ENCODE measurements at places on chromosomes 2 and 18.

DNA sequence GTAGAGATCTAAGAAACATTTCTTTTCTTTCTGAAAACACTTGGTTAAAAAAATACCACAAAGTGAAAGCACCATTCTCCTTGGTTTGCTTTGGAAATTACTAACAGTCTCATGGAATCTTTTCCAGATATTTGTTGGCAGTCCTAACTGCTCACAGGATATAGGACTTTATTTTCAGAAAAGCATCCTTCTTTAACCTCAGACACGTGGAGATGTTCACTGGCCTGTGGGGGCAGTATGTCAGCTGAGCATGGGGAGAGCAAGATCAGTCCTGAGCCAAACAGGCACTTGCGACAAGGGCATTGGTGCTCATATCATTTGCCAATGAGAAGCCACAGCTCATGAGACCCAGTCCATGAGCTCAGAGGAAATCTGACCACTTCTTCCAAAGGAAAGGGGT is 371.9 kb downstream of the NBAS start:
- DNase-seq, result no peak

DNA sequence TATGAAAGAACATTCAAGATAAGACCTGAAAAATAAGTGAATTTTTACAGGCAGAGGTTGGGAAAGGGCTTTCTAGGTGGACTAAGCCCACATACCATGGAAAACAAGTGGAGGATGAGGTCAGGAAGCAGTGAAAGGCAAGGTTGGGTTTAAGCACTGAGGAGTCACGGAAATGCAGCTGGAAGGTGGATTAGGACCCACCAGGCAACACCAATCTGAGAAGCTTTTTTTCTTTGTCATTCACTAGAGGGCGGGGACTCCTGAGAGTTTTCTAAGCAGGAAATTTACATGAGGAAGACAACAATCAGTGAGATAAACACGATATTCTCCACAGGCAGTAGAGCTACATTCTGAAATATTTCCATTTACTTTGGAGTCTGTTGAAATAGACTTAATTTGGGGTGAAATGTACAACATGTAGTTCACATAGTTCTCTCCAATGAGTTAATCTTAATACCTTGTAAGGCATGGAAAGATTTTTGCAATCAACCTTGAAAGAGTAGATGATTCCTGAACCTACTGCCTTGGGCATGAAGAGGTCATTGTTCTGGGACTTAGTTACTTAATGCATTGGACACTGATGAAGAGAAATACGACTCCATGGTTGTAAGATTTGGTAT is 40.7 kb downstream of the VIT start:
- DNase-seq, result no peak

- no peak for DNase-seq
Measured at GRCh38 chr2:120679526-120679925, 56.1 kb upstream of the GLI2 start.

GRCh38 chr18:8260827-8261226 is 348.4 kb upstream of the RAB12 start:
- no peak for DNase-seq

GRCh38 chr2:219645631-219646527 is 18.4 kb downstream of the SLC4A3 start:
- no peak for DNase-seq

DNA sequence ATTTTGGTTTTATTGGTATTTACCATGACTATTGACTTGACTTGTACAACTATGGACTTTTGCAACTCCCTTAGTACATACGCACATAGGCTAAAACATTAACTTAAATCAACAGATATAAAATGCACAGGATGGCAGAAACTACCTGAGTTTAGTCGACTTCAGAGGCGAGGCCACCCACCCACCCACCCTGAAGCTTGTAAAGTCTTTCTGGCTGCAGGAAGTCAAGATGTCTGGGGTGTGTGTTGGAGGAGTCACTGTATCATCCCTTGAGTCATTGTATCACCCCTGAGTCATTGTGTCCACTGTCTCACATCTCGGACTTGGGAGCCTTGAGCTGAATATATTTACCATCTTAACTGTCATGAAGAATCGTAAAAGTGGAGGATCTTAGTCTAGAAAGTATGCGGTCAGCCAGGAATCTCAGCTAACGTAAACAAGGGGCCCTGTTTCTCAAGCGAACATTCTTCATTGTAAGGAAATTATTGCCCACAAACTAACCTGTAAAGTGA is 140.0 kb upstream of the ST6GAL2 start:
- DNase-seq, result no peak

DNA sequence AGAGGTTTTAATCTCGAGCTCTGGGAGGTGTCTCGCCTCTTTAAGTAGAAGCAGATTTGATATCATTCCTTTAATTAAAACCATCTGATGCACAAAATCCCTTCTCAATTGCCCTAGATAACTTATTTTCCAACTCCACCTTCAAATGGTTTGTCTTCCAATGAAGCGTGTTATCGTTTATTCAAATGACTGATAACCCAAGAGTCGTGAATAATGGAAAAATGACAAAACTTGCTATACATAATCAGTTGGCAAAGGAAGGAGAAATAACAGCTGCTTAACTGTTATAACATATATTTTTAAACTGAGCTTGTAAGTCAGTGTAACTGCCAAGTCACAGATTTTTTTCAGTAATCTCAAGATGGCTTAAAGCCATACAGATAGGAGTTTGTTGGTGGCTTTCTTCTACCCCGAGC is 144.6 kb downstream of the QPCT start:
- DNase-seq, result no peak

GRCh38 chr2:203328760-203329540 is 756 bp downstream of the ABI2 start:
- peak; percentile 53 for DNase-seq

DNA sequence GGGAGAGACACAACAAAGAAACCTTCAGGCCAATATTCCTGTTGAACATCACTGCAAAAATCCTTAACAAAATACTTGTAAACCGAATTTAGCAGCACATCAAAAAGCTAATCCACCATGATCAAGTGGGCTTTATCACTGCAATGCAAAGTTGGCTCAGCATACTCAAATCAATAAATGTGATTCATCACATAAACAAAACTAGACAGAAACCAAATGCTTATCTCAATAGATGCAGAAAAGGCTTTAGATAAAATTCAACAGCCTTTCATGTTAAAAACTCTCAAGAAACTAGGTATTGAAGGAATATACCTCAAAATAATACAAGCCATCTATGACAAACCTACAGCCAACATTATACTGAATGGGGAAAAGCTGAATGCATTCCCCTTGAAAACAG is 20.6 kb downstream of the GTF2A1L start:
- DNase-seq, result no peak

GRCh38 chr2:102258025-102258385 is 53.4 kb upstream of the IL1RL1 start:
- peak; percentile 31 for DNase-seq

DNA sequence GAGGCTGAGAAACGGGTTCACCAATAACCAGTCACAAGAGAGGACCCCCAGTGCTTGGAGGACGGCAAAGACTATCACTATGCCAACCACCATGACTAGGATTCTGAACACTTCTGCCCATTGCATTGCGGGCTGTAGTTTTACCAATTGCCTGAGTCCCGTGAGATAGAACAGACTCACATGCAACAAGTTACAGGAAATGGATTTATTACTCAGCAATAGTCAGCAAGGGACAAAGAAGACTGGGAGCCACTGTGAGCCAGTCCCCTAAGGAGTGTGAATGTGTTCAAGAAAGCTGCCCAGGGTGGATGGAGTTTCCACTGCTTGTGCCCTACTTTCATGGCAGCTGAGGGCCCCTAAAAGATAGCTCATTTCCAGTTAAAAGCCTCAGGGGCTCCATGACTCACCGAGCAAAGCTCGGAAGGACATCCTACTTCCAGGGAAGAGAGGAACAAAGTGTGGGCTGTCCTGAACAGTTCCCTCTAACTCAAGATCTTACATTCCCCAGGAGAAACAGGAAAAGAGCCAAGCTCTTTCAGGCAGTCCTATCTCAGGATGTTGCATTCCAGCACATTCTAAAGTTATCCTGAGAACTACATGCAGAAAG is 54.4 kb downstream of the SLC4A3 start:
- no peak for DNase-seq

DNA sequence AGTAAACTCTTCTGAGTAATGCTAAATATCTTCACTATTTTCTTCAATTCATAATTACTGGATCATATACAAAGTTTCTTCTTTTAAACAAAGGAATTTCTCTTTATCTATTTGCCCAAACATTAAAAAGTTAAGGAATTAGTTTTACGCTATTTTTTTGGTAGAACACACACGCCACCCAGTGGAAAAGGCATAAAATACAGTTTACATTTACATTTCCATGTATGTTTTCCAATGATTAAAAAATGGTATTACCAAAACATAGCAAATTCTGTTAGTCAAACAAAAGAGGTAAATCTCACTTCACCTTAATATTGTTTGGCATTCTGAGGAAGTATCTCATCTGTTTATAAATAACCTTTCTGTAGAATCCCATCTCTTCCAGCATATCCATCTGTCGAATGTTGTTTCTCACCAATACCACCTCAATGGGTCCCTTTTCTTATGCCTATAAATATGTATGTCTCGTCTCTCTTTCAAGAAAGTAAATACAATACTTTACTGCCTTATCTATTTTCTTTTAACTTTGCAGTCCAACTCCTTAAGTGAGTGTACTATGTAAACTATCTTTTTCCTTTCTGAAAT is 7.2 kb downstream of the BOLL start:
- peak; percentile 4 for DNase-seq

- no peak for DNase-seq
Measured at GRCh38 chr2:72689579-72690195, 136.1 kb downstream of the EXOC6B start.

DNA sequence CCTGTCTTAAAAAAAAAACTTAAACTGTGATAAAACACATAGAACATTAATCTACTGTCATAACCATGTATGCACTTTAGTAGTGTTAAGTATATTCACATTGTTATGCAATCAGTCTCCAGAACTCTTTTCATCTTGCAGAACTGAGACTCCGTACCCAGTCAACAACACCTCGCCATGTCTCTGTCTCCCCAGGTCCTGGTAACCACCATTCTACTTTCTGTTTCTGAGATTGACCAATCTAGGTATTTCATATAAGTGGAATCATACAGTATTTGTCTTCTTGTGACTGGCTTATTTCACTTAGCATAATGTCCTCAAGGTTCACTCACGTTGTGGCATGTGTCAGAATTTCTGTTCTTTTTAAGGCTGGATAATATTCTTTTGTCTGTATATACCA is 290.8 kb upstream of the CXCR4 start:
- no peak for DNase-seq

- DNase-seq, result no peak
Measured at GRCh38 chr2:84519332-84519957, 3.1 kb downstream of the DNAH6 start.

GRCh38 chr2:191696001-191696400 is 18.1 kb downstream of the NABP1 start:
- DNase-seq, result no peak

All from NCI-H2171 (cell line).